ENCODE measurements at places on chromosomes 4 and X.

- DNase-seq: no peak
Measured at GRCh38 chrX:57178605-57179004, 41.4 kb upstream of the SPIN2A start.

GRCh38 chr4:100823066-100823992 lies 305.5 kb upstream of the EMCN start:
- DNase-seq: peak; percentile 5

- DNase-seq: no peak
Measured at GRCh38 chrX:34893741-34894140, 48.9 kb upstream of the FAM47B start.

- DNase-seq: no peak
Measured at GRCh38 chrX:8738588-8739189, 6.8 kb upstream of the ANOS1 start.

DNA sequence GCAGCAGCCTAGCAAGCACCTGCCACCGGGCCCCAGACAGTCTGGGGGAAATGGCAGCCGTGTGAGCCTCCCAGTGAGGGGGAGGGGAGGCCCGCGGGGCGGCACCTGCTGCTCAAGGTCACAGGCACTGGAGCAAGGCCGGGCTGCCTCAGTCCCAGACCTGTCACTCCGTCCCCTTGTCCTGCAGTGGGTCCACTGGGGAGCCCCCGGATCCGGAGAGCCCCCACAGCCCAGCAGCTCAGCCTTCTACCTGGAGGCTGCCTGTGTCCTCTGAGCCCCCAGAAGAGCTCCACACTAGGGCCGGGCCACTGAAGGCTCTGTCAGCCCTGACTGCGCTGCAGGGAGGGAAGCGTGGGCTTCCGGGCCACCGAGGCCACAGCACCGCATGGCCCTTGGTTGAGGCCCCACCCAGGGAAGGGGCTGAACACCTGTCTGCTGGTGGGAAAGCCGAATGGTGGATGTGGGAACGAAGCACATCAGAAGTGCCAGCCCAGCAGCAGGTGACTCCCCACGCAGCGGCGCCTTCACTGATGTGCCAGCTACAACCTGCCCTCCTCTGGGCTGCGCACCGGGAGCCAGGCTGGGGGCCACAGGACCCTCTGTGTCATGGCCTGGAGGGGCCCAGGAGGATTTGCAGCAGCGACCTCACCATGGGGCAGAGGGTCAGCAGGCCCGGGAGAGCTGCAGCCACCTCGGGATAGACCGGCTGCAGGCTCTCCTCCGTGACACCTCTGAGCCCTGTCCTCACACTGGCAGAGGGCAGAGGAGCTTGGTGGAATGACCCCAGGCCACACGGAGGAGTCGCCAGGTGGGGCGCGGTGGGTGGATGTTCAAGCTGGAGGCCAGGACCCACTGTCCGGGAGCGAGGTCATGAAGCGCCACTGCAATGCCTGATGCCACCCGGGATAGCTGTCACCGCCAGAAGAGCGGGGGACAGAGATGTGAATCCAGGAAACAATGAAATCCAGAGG lies 35.0 kb upstream of the MXD4 start:
- no peak for DNase-seq

DNA sequence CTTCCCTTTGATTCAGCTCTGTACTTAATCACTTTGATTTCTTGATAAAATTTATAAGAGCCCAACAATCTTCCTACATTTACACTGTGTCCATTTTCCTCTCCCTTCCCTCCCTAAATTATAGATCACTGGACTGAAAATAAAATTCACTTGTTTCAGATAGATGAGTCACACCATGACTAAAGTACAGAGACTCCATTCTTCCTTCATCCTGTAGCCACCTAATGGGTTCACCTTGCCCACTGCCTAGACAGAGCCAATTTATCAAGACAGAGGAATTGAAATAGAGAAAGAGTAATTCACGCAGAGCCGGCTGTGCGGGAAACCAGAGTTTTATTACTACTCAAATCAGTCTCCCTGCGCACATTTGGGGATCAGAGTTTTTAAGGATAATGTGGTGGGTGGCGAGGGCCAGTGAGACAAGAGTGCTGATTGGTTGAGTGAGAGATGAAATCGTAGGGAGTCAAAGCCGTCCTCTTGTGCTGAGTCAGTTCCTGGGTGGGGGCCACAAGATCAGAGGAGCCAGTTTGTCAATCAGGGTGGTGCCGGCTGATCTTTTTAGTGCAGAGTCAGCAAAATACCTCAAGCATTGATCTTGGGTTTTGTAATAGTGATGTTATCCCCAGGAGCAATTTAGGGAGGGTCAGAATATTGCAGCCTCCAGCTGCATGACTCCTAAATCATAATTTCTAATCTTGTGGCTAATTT lies 71.3 kb upstream of the MED14 start:
- DNase-seq: no peak

GRCh38 chr4:173501592-173502150 lies 28.4 kb downstream of the HAND2 start:
- no peak for DNase-seq

- no peak for DNase-seq
Measured at GRCh38 chr4:169051761-169052593, 41.9 kb upstream of the CBR4 start.

GRCh38 chrX:15376956-15377355 lies 7.3 kb downstream of the VEGFD start:
- DNase-seq: no peak

- no peak for DNase-seq
Measured at GRCh38 chr4:61210186-61210939, 10.2 kb downstream of the ADGRL3 start.

DNA sequence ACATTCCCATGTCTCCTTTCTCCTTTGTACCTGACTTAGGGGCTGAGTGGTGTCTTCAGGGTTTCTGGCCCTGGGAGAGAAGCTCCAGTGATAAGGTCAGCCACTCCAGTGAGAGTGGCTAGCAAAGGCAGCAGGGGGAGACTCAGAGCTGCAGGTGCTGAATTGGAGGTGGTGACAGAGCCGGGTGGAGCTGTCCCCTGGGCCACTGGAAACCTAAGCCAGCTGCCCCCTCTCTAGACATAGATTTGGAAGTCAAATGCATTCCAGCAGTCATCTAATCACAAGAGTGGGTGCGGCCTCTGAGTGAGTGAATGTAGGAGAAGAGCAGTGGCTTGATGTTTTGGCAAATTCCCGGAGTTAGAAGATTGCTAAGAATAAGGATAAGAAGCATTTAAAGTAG lies 28.5 kb downstream of the TRIM2 start:
- no peak for DNase-seq

- no peak for DNase-seq
Measured at GRCh38 chr4:5752376-5753184, 41.6 kb downstream of the EVC start.

GRCh38 chrX:139647597-139647996 lies 60.4 kb downstream of the MCF2 start:
- DNase-seq: no peak

- DNase-seq: no peak
Measured at GRCh38 chrX:50483283-50483682, 12.7 kb upstream of the DGKK start.

GRCh38 chr4:149914119-149915115 lies 98.8 kb upstream of the IQCM start:
- DNase-seq: peak; percentile 28

DNA sequence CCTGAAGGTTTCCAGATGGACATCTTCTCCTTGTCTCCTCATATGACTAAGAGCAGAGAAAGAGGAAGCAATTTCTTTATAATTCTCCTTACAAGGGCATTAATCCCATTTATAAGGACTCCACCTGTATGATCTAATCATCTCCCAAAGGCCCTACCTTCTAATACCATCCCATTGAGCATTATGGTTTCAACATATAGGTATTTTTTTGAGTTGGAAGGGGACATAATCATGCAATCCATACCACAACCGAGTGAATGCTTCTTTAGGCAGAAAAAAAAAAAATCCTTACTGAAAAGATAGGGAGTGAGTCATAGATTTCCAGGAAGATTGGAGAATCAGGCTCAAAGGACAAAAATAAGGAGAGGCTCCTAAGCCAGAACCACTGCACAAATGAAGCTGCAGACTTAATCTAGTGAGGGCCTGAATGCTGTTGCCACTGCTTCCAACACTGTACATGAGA lies 312.5 kb upstream of the HS3ST1 start:
- DNase-seq: no peak

GRCh38 chr4:10108818-10109783 lies 7.5 kb downstream of the WDR1 start:
- DNase-seq: no peak

GRCh38 chr4:5773271-5773555 lies 62.2 kb downstream of the EVC start:
- no peak for DNase-seq

DNA sequence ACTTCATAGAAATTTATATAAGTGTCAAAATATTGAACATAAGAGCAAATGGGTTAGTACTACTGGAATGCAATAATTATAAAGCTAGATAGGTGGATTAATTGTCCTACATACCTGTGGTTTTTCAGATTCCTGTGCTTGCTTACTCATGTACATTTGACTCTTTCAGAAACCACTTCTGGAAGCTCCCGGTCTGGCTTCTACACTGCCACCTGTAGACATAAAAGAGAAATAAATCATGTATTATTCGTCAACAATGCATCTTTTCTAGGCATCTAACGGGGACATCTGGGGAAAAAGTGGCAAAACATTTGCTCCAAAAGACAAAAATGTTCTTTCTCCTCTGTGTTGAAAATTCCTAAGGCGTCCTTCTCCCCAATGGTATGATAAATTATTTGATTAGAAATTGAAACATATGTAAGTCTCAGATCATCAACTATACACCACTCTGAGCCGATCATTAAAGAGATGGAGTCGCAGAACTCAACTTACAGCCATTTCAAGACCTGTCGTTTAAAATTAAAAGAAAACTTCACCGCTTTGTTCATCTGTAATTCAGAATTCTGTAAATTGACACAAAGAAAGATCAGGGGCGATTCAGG lies 648.7 kb upstream of the DIPK2B start:
- peak; percentile 70 for DNase-seq

DNA sequence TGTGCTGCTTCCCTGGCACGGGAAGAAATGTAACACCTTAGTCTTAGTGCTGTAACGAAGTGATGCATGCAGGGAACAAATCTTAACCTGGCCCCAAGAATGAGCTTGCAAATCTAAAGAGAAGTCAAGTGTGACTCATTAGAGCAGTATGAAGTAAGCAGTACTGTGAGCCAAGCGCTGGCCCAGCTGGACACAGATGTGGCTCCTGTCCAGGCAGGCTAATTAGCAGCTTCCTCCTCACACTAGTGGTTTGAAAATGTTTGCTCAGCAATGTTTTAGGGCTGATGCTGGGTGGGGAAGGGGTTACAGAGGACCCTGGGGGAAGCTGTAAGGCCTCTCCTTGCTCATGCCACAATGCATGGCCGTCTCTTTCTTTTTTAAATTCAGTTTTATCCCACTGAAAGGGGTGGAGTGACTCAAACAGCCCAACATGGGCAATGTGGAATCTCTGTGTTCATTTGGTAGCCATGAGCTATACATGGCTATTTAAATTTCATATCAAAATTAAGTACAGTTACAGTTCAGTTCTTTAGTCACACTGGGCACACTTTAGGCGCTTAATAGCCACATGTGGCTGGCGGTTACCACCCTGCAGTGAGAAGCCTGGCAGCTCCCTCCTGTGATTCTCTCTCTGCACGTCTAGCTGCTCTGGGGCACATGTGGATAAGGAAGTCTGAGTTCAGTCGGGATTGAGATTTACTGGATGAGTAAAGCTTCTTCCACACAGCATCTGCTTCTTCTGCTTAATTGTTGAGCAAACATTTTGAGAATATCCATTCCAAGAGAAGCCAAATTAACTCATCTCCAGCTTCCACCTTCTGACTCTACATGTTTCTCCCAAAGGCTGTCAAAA lies 48.8 kb downstream of the MAP7D2 start:
- DNase-seq: peak; percentile 69

DNA sequence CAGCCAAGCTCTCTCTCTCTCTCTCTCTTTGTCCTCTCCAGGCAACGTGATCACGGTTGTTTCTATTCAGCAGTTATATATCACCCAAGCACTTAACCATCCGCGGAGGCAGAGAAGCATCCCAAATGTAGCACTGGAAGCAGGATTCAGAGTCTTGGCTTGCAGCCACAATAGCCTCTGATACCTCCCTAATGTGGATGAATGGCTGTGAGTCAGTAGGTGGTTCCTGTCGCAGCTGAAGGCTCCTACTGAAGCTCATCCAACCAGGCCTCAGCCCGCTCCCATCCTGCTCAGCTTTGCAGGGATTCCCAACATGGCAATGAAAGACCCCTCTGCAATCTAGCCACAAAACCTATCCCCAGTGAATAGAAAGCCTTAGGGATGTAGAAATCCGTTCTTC lies 5.1 kb downstream of the HS6ST2 start:
- no peak for DNase-seq

DNA sequence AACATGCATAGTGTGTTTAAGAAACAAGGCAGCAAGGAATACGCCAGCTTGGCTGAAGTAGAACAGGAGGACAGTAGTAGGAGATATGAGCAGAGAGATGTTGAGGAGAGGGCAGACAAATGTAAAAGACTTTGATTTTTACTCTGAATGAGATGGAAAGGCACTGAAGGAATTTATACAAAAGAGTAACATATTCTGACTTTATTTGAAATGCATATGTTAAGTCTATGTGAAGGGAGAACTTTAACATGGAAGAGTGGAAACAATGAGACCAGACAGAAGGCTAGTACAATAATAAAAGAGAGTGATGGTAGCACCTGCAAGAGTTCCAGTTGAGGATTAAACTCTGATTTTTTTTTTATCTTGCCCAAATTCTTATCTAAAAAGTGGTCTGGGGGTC lies 176.2 kb upstream of the CENPE start:
- no peak for DNase-seq

DNA sequence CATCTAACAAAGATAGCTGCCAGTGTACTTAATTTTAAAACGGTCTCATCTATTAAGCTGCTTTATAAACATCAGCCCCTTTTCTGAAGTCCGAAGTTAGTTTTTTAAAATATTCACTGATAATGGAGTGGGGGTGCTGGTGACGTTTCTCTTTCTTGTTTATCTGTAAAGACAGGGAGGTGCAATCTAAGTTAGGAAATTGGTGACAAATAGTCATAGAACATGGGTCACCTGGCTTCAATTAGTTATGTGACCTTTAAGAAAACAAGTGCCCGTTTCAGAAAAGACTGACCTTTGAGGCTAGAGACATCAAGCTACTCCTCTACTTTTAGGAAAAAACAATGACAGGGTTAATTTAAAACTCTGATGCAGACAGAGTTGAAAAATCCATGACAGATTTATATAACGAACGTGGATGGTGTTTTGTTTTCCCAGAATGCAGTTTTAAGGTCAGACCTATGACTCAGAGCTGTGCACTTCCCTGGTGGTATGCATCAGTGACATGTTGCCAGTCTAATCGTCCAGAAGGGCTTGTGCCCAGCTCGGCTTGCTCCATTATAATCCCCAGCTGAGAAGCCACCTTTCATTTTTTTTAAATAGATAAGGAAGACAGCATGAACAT lies 38.2 kb downstream of the FHL1 start:
- DNase-seq: no peak

GRCh38 chr4:100049872-100050271 lies 99.8 kb upstream of the H2AZ1 start:
- no peak for DNase-seq

DNA sequence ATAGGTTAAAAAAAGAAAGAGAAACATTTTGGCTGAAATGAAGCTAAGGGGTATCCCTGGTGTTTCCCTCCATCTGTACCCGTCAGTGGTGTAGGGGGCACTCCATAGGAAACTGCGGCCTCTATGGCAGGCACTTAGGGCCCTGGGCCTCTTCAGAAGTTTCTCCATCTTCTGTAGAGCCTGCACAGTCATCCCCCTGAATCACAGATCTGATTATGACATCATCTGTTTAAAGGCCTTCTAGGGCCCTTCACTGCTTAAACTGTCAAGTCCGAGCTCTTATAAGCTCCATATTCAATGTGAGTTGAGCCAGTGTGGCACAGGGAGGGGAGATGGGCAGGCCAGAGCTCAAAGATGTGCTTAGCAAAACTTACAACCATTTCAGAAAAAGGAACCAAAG lies 241.3 kb downstream of the NR3C2 start:
- no peak for DNase-seq

Measured in AG09309 (cell line).